ENCODE measurements at places on chromosomes 5 and 9. TPM values are rescaled to one million over a fixed set of nuclear protein-coding genes. Genes with fewer than 3 reads are reported as not detected.

GRCh38 chr9:87113874-87114273 is 166.6 kb upstream of the GAS1 start:
- peaks cover 11% of the 10 kb centered on the region for H3K27me3 ChIP-seq
- H3K4me3 ChIP-seq, result no peak overlapping the region
- H3K4me1 ChIP-seq, result no peaks in the 10 kb centered on the region
- H3K36me3 ChIP-seq, result no peaks in the 10 kb centered on the region

DNA sequence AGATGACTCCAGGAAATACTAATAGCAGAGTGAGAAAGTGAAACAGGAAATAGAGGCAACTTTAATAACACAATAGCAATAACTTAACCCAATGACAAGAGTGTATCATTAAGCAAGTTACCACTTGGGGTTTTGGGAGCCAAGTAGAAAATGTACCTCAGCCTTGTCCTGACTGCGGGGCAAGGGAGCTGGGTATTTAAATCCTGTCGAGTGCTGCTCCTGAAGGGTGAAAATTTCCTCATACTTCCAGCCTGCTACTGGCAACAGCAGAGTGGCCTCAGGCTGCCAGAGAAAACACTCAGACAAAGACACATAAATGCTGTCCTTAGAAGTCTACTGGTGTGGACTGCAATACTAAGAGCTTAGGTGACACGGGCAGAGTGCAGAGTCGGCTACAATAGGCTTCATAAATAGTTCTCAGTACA is 112.5 kb upstream of the EMB start:
- peaks cover 11% of the 10 kb centered on the region for H3K4me1 ChIP-seq
- H3K36me3 ChIP-seq, result no peaks in the 10 kb centered on the region
- no peak overlapping the region for H3K27ac ChIP-seq
- no peaks in the 10 kb centered on the region for H3K27me3 ChIP-seq
- no peak for DNase-seq

GRCh38 chr9:92160786-92161185 is 45.6 kb upstream of the SPTLC1 start:
- peaks cover 5% of the 10 kb centered on the region for H3K36me3 ChIP-seq
- no peak overlapping the region for H3K4me3 ChIP-seq
- peaks cover 22% of the 10 kb centered on the region for H3K27me3 ChIP-seq
- H3K27ac ChIP-seq, result no peak overlapping the region

Gene EQTN
- not detected for total RNA-seq

GRCh38 chr5:151239237-151239861 is 13.6 kb upstream of the GM2A start:
- H3K4me3 ChIP-seq, result peak overlapping the region; percentile 8
- H3K36me3 ChIP-seq, result no peaks in the 10 kb centered on the region
- DNase-seq, result peak; percentile 31
- no peak overlapping the region for H3K27ac ChIP-seq
- H3K27me3 ChIP-seq, result no peaks in the 10 kb centered on the region

All from activated T-cell treated with anti-CD3 and anti-CD28 coated beads, Interleukin-2, amount 50 U/mL, for 72 hours (primary cell).